CD4-positive, alpha-beta T cell treated with Interleukin-21 for 1 hour (primary cell): ENCODE measurements at places on chromosomes 2 and 18.
A peak's percentile ranks its signal among the peaks of the same experiment; 100 is the strongest.

DNA sequence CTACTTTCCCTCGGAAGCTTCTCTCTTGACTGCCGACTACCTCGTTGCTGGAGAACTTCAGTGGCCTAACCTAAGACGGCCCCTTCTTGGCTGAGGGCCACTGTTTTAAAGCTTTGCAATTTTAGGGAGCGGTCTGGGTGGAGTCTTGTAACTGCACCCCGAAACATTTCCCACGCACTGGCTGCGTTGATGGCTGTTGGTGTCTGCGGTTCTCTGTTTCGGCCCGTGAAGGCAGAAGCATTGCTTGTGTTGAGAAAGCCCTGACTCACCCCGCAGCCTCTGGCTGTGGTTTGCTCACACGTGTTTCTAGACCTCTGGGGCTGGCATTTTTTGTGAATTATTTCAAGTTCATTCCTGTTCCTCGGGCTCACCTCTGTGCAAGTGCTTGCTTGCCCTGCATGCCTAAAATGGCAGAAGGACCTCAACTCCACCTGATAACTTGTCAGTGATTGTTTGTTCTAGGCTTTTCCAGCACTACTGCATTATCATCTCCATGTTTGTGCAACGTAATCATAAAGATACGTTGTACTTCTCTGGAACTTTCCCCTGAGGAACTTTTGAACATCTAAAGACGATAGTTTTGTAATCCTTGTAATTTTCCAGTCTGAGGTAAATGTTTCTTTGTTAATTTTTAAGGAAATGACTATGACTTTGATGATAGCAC lies 94.2 kb upstream of the DLX2 start:
- DNase-seq = no peak

- DNase-seq = no peak
Measured at GRCh38 chr2:118097657-118098056, 9.4 kb downstream of the INSIG2 start.

GRCh38 chr2:169512525-169512924 lies 3.0 kb downstream of the KLHL41 start:
- DNase-seq = no peak

DNA sequence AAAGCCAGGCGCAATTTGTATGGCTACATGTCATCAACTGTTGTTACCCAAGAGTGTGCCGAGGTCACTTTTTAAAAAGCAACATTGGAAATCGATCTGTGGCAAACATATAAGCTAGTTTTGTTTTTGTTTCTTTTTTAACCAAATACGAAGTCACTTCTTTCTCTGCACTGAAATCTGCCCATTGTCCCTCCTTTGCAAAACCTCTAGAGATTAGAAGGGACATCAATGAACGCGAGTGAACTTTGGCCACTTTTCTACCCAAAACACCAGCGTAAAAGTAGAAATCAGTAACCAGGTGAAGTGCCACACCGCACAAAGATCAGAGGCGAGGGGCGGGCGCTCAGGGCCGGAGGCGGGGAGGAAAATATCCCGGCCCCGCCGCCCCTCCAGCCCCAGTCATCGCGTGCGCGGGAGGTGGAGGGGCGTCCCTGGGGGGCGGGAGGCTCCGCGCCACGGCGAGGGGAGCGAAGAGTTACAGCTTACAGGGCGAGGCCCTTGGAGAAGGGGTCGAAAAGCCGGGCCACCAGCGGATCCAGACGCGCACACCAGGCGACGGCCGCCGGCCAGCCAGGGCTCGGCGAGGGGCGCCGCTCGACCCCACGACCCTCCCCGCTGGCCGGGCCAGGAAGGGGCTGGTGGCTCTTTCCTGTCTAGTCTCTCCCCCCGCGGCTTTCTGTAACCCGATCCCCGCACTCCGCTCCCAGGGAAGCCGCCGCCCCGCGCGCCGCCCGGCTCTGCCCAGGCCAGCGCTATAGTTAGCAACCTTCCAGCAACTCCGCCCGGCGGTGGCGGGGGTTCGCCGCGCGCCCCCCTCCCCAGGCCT lies 993 bp downstream of the RBMS1 start:
- DNase-seq = peak; percentile 64

DNA sequence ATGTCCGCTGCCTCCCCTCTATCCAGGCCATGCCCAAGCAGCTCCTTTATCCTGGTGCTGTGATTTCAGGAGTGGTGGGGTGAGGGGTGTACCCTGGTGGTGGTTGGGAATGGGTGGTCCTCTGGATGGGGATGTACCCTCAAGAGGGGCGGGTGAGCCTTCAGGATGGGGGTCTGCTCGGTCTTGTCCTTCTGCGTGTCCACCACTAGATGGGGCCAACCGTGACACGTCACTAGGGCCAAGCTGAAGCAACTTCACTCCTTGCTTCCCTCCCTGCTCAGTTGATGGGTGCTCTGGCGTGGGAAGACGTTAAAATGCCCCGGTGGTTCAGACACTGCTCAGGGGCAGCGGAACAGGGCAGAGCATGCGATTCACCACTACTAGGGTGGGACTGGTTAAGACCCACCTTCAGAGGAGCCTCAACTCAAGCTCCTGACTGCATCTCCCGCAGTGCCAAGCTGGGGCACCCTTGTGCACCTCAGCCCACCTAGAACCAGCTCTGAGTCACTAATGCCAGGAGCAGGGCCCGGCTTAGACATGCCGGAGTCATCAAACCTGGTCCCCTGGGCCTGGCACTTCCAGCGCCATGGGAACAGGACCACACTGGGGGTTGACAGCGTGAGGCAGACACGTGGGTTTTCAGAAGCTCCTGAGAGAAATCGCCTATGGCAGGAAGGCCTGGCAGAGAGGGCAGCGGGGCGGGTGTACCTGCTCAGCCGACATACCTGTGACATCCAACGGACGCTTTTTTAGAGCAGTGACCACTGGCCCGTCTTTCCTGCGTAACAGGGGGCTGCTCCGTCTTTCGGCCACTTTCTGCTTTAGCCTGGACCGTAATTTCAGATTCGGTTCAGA lies 256.7 kb downstream of the HDAC4 start:
- peak; percentile 34 for DNase-seq

- DNase-seq = no peak
Measured at GRCh38 chr2:188577231-188577630, 285.6 kb downstream of the GULP1 start.

GRCh38 chr2:226320076-226320948 lies 479.3 kb downstream of the IRS1 start:
- no peak for DNase-seq

DNA sequence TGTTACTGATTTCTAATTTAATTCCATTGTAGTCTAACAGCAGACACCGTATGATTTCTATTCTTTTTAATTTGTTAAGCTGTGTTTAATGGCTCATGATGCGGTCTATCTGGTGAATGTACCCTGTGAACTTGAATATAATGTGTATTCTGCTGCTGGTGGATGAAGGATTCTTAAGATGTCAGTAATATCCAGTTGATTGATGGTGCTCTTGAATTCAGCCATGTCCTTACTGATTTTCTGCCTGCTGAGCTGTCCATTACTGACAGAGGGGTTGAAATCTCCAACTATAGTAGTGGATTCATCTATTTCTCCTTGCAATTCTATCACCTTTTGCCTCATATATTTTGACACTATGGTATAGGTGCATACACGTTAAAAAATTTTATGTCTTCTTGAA lies 373.3 kb upstream of the RAB12 start:
- DNase-seq = no peak
